Fibroblast of skin of scalp (primary cell): ENCODE measurements at places on chromosomes 3 and 15.

GRCh38 chr15:40115670-40116093 is 7.0 kb upstream of the BMF start:
- no peak for DNase-seq

GRCh38 chr3:119175872-119176756 is 2.7 kb downstream of the UPK1B start:
- DNase-seq = no peak

DNA sequence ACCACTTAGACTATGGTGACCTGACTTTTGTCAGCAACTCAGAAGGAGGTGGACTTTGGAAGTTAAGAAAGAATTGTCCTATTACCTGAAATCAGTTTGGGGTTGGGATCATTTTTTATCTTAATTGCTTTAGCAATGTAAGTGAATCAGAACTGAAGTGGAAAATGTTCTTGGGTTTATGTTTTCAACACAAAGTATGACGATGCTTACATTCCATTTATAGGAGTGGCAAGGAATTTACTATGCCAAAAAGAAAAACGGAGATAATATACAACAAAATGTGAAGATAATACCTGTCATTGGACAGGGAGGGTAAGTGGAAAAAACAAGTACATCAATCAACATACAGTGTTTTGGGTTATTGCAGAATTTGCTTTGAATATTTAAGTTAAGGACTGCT is 116.1 kb downstream of the PDE8A start:
- no peak for DNase-seq

DNA sequence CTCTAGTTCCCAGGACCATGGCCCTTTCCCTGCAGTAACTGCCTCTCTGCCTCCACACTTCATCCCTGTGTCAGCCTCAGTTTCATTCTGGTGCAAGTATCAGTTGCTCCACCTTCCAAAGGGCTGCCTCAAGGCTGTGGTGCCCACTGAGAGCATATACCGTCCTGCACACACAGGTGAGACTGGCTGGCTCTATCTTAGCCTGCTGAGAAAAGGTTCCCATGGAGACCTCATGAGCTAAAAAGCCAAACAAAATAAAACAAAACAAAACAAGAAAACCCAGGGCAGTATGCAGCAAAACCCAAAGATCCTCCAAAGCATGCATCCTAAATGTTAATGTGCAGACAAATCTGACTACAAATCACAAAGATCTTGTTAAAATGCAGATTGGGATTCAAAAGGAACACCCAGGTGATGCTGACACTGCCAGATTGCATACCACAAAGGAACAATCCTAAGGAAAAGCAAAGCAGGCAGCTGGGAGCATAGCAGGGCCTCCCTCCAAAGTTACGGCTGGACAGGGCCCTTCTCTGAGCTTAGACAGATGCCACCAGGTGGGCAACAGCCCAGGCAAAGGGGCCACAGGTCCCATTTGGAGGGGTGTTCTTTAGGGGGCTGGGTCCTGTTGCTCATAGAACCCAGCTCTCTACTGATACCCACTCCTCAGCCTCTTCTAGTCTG is 76.3 kb upstream of the SLCO2A1 start:
- no peak for DNase-seq

DNA sequence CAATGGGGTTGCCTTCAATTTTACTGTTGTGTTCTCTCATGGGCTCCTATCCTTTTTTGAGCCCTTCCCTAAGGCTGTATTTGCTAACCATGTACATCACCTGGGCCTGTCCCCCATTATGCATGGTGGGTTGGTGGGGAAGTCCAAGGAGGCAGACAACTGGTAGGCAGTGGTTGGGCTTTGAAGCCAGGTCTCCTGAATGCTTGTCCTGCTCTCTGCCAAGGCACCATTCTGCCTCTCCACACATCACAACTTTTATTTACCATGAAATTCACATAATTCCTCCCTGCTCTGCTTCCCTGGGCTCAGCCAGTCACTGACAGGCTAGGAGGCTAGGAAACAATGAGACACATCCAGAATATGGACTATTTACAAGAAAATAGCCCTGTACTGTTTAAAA is 41.0 kb upstream of the COPB2 start:
- no peak for DNase-seq

DNA sequence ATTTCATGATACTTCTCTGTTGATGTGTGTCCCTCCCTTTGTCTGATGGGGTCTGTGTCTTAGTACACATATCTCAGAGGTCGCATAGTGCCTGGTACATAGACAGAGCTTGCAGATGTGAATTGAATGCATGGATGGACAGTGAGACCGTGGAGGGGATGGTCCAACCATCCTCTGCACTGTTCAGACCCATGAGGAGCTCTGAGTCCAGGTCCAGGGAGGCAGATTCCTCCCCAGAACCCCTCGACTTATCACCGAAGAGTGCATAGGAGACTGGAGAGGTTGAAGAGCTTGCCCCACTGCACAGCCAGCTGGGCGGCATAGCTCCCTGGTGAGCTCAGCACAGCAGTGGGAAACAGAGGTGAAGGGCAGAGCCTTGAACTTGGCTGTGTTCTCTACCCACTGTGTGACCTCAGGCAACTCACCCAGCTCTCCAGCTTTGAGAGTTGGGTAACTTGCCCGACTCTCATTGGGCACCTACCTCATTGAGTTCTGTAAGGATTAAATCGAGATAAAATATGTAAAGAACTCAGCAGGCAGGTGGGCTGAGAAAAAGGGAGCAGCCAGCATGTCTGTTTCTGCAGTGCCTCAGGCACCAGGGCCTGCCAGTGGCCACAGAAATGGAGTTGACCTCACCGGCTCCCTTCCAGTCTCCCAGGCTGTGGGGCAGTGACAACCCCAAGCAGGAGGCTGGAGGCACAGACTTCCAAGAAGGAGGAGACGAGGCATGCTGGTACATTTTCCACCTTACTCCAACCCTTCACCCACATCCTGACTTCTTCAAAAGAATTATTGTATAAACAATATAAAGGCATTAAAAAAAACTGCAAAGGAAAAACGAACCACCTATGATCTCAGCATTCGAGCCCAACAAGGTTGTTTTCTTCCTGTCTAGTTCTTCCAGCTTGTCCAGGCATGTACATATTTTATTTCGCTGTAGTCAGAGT is 54.1 kb upstream of the TFRC start:
- DNase-seq = no peak

DNA sequence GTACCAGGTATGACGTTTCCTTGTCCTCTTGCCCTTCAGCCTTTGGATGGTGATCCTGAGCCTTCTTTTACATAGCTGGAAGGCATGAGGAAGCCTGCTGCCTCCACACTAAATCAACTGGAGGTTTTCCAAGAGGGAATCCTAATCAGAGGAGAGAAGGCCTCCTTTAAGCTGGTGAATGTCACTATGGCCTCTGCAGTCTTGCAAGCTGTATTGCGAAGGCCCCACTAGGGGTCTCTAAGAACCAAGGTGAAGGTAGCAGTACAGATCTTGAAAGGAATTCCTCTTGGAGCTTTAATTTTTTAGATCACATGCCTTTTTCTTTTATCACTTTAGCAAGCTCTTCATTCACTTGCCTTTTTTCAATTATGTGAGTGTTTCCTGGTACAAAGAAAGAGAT is 119.2 kb downstream of the GHSR start:
- no peak for DNase-seq

GRCh38 chr15:48888836-48889235 is 10.9 kb downstream of the EID1 start:
- no peak for DNase-seq

- DNase-seq = peak; percentile 56
These were observed at the start of gene MGLL for GRCh38 chr3:127822041-127822681. TSS of gene MGLL (minus strand) at chr3:127822515. CDS start at chr3:127822318, 197 bp downstream.

- DNase-seq = no peak
These were observed 557.8 kb upstream of the CCDC54 start for GRCh38 chr3:106819440-106819839.

GRCh38 chr15:70375006-70375431 is 277.3 kb upstream of the TLE3 start:
- DNase-seq = no peak

DNA sequence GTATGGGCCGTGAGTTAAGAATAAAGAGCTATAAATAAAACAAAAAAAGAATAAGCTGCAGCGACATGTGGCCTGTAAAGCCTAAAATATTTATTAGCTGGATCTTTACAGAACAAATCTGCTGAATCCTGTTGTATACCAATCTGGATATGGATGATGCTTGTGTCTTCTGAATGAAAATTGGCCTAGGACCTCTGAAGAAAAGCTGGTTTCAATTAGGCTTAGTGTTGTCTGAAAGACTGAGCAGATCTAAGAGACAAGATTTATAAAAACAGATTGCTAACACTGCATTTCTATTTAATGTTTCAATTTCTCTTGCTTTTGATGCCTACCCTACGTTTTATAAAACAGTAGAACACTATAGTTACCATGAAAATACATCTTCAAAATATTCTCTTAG is 57.9 kb downstream of the ST3GAL6 start:
- DNase-seq = no peak

GRCh38 chr15:29141308-29142128 is 128.1 kb downstream of the NSMCE3 start:
- no peak for DNase-seq

DNA sequence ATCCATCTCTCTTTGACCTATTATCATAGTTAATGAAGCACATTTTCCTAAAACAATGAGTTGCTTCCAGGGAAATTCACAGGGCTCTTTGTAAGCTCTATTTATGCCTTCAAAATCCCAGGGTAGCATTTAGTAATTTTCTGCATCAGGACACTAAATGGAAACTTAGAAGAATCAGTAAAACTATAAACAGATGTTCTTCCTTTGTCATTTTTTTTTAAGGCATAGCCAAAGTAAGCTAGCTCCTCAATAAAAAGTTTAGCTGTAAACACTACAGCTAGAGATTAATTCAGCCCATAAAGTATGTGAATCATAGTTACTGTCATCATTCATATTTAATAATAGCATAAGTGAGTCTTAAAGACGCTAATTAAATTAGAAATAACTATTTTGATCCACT is 79.3 kb downstream of the RPL22L1 start:
- DNase-seq = no peak

GRCh38 chr15:40097096-40097967 is 11.3 kb downstream of the BMF start:
- DNase-seq = no peak

- no peak for DNase-seq
These were observed 52.4 kb upstream of the XRN1 start for GRCh38 chr3:142500211-142500610.

GRCh38 chr3:99869621-99870020 is 52.0 kb downstream of the CMSS1 start:
- no peak for DNase-seq

- no peak for DNase-seq
These were observed 284.1 kb upstream of the LRRFIP2 start for GRCh38 chr3:37458162-37459120.

DNA sequence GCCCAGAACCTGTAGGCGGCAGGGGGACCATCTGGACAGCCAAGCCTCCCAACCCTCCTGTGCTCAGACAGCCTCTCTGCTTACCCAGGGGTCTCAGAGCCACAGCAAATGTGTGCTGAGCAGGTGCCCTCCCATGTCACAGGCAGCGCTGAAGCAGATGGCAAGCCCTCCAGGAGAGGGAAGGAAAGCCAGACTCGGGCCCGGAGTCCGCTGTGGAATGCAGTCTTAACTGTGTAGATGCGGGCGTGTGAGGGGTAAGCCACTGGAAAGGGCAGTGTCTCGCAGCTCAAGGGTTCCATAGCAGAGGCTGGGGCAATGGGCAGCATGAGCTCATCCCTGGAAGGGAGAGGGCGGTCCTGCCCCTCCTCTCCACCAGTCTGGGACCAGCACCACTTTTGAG is 45.6 kb downstream of the UMPS start:
- DNase-seq = no peak

DNA sequence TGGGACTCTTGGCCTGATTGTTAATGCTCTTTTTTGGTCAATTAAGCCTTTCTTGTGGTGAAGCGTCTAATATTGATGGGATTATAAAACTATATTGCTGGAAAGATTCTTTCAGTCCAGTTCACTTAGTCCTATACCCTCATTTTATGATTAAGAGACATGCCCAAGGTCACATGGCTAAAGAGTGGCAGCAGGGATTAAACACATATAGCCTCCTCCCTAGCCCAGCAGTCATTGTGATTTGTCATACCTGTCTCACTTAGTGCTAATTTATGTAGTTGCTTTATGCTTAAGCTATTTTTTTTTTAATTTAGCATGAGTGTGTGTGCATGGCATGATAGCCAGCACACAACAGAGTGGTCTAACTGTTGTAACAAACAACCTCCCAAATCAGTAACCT is 9.5 kb downstream of the PARP14 start:
- DNase-seq = no peak

DNA sequence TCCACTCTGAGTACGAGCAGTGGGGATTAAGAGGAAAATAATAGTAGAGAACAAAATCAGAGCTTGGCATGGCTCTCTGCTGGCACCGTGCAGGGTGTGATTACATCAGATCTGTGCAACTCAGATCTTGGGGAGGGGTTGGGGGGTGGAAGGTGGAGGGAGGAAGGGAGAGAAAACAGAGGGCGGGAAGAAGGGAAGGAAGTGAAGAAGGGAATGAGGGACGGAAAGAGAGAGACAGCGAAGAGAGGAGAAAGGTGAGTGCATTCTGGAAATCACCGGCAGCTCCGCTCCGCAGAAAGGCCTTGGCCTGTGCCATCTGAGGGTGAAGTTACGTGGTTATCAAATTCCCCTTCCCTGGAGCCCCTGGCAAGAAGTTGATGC is 31.0 kb upstream of the ADAMTS17 start:
- no peak for DNase-seq

GRCh38 chr3:111454551-111454950 is 87.4 kb upstream of the CD96 start:
- no peak for DNase-seq

DNA sequence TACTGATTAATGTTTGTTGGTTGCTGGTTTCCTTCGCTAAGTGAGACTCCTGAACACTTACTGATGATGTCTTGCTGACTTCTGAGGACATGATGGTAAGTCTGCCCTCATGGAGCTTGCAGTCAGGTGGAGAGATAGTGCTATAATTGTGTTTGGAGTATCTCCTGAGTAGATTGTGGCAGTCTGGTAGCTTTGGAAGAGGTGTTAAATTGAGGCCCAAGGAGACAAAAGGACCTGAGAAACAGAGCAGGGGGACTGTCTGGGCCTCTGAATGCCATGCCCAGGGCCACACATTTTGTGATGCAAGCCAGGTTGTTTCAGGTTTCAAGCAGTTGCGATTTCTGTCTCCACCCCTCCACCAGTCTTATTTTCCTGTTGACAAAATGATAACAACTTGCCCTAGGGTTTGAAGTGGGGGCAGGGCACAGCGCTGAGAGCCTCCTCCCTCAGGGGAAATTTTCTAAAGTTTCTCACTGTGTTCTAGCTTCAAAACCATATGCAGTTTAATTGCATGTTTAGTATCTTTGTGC is 16.7 kb downstream of the SMAD3 start:
- DNase-seq = no peak
